ENCODE measurements at places on chromosomes 13 and 19. TPM values are rescaled to one million over a fixed set of nuclear protein-coding genes. Genes with fewer than 3 reads are reported as not detected.

CLIP3 gene
- total RNA-seq = 0.95 TPM

ANGPTL8 gene
- total RNA-seq = not detected

ZNF492 gene
- total RNA-seq = not detected

LRRC25 gene
- total RNA-seq = not detected

ZNF628 gene
- 6.9 TPM for total RNA-seq

PNMA8A gene
- 10.8 TPM for total RNA-seq

TRAPPC2B gene
- 12.2 TPM for total RNA-seq

ZNF563 gene
- total RNA-seq = not detected

ZFP28 gene
- 4.3 TPM for total RNA-seq

PLEKHG2 gene
- 80.1 TPM for total RNA-seq

ENOX1 gene
- total RNA-seq = 0.97 TPM

ZNF763 gene
- total RNA-seq = not detected

EBI3 gene
- total RNA-seq = 4.8 TPM

ATP4B gene
- total RNA-seq = not detected

COX7A1 gene
- not detected for total RNA-seq

NHLRC3 gene
- total RNA-seq = 6.4 TPM

DMKN gene
- total RNA-seq = 26.7 TPM
